ENCODE measurements at places on chromosomes 4 and X.

DNA sequence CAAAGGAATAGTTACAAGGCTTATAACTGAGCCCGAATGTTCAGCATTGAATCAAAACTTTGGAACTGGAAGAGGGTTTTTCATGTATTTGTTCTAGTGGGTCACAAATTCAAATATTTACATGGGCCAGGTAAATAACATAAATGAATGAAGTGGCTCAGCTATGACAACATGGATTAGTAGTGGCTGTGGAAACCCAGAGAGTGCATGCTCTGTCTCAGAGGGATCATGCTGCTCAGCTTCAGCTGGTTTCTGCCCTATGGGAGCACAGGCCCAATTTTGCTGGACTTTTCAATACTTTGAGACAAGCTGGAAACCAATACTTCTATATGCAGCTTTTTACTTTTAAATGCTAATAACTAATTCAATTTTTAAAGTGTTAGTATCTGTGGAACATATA, 394.0 kb upstream of the TEX13C start:
- no peak for DNase-seq

GRCh38 chr4:86302251-86302650, 57.6 kb downstream of the MAPK10 start:
- DNase-seq = no peak

- DNase-seq = no peak
These were observed 665 bp downstream of the PSMD10 start for GRCh38 chrX:108090491-108091263.

DNA sequence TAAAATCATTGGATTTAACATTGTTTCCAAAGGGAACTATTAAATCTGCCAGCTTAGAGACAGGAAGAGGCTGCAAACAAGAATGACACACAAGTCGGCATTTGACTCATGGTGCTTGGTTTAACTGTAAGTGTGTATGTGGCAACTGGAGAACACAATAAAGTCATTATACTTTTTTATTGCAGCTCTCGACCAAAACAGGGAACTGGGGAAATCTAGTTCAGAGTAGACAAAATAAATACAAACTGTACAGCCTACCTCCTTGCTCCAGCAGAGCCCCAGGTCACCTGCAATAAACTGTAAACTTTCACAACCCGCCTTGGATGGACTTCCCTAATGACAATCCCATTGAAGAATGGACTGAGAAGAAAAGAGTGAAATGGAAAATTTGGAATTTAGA, 24.0 kb downstream of the NPY5R start:
- DNase-seq = no peak

GRCh38 chrX:17848545-17849265, 12.4 kb downstream of the RAI2 start:
- no peak for DNase-seq
